Bone marrow (tissue), 2 donors: ENCODE measurements at places on chromosomes 2 and 18.

DNA sequence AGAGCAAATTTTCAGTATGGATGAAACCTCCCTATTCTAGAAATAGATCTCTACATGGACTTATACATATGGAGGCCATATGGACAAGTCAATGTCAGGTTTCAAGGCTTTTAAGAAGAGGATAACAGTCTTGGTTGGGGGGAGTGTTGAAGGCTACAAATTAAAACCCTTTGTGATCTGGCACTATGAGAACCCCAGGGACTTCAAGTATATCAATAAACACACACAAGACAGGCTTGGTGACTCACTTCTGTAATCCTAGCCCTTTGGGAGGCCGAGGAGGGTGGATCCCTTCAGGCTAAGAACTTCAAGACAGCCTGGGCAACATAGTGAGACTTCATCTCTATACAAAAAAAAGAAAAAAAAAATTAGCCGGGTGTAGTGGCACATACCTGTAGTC lies 127.2 kb upstream of the SP5 start:
- DNase-seq: no peak

- no peak for DNase-seq
Observed at GRCh38 chr2:205679410-205680009, 2.8 kb upstream of the NRP2 start.

DNA sequence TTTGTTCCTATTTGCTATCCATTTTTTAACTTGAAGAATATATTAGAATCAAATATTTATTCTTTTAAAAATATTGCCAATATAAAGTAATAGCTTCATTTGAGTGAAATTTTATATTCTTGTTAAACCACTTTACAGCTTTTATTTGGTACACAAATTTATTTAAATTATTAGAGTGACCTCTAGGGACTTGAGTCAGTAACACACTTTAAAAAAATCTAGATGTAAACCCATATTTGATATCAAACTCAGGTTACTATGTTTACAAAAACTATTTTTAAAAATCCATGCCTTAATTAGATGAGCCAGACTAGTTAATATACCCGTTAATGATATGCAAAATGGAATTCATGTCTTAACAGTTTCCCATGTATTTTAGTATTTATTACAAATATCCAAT lies 134.6 kb downstream of the MAP4K4 start:
- DNase-seq: no peak

DNA sequence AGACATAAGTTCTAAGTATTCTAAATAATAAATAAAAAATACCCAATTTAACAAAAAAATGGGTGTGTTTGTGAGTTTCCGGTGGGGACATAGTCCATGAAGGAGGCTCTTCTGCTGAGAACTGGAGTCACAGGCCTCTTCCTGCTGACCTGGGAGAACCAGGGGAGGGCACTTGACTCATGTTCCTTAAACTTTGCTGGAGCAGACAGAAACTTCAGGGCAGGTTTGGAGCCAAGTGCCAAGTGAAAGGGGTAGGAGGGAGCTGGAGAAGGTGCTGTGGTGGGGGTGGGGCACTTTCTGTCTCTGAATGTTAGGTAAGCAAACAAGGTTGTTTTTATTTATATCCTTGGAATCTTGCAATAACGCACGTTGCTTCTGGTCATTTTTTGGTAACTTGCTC lies 78.8 kb upstream of the TTN start:
- no peak for DNase-seq

DNA sequence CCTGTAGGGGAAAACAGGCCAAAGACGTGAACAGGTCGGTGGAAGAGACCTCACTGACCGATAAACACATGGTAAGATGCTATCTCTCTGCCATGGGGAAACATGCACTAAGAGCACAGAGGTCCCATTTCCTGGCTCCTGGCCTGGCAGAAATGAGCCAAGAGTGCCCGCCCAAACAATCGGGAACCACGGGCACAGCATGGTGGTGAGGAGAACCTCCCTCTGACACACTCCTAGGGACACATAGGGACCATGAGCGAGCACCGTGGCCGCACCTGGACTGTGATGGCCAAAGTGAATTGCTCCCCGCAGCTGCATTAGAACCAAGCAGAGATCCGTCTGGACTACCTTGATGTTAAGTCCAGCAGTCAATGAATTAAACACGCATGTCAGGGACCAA lies 11.1 kb downstream of the HS6ST1 start:
- no peak for DNase-seq

GRCh38 chr2:188893972-188894371 lies 80.2 kb upstream of the COL3A1 start:
- no peak for DNase-seq

DNA sequence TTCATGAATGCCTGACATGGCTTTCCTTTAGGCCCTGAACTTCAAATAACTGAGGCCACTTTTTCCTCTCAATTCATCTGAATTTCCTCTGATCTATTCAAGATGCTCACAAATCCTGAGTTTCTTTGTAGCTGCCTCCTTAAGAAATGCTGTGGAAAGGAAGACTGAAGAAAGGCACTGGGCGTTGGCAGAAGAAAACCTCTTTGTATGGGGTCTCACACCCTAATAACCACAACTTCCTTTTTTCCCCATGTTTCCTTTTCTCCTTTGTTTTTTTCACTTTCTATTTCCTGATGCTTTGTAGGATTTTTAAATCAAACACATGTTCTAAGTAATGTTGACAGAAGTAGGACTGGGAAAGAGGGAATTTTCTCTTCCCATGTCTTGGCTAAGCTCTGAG lies 447.4 kb downstream of the CMPK2 start:
- DNase-seq: no peak

GRCh38 chr2:216535454-216535995 lies 36.9 kb downstream of the RPL37A start:
- no peak for DNase-seq

- DNase-seq: no peak
Observed at GRCh38 chr2:212906620-212907019, 244.8 kb downstream of the IKZF2 start.

- no peak for DNase-seq
Observed at GRCh38 chr2:160261732-160262131, 61.7 kb upstream of the ITGB6 start.

- DNase-seq: no peak
Observed at GRCh38 chr2:141630407-141630930, 500.3 kb downstream of the LRP1B start.

DNA sequence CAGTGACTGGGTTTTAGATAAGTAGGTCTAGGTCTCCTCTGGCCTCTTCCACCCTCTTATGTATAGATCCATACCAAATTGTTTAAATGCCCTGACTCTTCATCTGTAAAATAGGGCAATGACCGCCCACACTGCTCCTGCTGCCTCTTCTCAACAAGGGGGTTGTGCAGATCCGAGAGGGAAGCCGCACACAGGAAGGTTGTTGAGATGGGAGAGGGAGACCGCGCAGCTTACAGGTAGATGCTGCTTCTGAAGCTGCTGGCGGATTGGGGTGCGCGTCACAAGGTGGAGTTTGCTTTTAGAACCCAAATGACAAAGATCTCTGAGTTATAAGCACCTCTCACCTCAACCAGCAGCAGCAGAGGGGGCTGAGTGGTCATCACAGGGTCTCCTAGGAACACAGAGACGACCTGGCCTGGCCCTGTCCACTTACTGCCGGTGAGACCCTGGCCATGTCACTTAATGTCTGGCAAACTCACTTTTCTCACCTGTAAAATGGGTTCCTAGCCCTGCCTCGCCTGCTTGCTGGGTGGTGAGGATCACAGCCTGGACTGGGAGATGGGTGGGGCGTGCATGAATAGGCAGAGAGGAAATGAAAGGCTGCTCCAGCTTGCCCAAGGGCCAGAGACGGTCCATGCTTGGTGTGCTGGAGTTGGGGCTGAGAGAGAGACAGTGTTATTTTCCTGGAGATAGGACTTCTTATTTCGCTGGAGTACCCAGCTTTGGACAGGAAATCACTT lies 251.3 kb downstream of the EIPR1 start:
- no peak for DNase-seq

DNA sequence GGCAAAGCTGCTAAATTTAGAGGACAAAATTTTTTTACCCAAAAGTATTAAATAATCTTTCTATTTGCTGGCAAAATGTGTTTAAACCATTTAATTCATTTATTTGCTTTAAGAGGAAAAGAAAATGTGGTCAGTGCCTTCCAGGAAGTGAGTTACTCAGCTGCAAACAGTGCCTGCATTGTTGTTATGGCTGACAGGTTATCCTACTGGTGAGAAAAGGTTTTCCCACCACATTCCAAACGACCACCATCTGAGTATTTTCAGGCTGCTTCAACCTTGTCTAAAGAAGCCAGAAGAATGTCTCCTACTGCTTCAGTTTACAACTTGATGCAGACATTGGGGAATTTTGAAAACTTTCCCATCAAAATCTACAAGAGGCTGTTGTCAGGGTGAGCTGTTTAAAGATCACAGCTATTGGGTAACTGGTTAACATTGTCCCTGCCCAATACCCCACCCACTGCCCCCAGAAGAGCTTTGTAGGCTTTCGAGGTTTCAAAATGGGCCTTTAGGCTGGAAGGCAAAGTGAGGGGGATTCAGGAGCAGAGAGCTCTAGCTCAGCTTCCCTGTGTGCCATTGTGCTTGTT lies 461.3 kb upstream of the FANCL start:
- no peak for DNase-seq

- DNase-seq: no peak
Observed at GRCh38 chr2:72674982-72675915, 150.6 kb downstream of the EXOC6B start.

DNA sequence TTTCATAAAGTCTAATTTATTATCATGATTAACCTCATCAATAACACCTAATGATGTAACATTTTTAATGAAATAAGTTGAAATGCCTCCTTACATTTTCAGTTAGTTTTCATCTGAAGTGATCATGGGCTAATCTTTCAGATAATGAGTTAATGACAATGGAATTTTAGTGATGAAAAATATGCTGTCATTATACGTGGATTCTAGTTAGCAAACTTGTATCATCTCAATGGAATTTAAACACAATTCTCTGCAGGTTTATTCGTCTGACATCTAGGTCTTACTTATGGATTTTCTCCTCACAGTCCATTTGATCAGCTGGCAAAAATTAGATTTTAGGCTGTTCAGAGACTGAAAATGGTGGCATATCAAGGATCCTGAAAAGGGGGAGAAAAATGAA lies 885.0 kb downstream of the SLC4A3 start:
- DNase-seq: no peak

DNA sequence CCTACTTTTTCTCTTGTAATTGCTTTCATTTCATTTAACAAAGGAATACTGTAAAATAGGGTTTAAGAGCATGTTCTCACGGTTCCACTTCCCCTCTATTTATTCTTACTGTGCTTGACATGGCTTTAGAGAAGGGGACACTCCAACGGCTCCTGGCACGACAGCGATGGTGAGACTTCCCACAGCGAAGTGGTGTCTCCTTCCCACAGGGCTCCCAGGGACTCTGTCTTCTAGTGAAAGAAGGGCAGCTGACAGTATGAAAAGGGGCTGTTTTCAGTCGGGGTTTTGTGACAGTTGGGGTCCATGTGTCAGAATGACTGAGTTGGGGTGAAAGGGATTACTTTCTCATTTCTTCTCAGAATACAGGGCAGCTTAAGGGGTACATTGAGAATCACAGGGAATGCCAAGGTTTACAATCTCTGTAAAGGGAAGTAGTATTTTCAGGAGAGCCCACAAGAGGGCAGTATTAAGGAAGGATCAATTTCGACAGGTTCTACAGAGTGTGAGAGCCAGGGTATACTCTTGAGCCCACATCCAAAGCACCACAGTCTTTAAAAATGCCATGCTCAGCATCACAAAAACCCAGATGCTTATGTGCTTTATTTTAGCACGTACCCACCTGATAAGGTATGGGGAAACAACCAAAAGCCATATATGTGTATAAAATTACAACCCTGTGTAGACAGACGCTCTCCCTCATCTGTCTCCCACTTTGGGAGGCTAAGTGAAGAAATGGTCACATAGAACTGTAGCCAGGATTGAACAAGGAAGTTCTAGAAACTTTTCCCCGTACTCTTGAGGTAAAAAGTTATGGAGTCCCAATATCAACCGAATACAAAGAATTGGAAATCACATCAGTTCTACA lies 31.3 kb upstream of the RAPGEF4 start:
- no peak for DNase-seq

- DNase-seq: no peak
Observed at GRCh38 chr2:2590841-2591541, 259.9 kb upstream of the MYT1L start.

GRCh38 chr18:46080156-46080555 lies 8.1 kb upstream of the PSTPIP2 start:
- no peak for DNase-seq

GRCh38 chr18:59272891-59273758 lies at the start of gene RAX:
Gene RAX, minus strand, starts transcription at chr18:59273454. Its CDS starts 248 bp downstream, at chr18:59273206.
- no peak for DNase-seq

- DNase-seq: no peak
Observed at GRCh38 chr18:57539702-57540101, 46.8 kb downstream of the FECH start.

DNA sequence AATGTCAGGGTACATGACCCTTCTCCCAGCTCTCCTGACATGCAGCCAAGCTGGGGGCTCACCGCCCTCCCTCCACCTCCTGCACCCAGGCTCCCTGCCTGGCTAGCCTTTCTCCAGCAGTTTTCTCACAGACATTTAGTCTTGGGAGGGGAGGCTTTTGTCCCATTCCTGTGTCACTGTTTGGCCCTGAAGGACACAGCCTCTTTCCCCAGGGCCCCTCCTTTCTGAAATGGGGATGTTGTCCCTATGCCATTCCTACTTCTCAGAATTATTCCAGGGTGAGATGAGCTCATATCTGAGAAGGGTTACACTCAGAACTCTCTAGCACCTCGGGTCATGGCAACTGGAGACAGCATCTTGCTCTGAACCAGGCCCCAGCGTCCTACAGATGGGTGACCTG lies 47.3 kb upstream of the MRPL33 start:
- DNase-seq: no peak

- no peak for DNase-seq
Observed at GRCh38 chr18:29181151-29181901, 1004.4 kb upstream of the CDH2 start.

DNA sequence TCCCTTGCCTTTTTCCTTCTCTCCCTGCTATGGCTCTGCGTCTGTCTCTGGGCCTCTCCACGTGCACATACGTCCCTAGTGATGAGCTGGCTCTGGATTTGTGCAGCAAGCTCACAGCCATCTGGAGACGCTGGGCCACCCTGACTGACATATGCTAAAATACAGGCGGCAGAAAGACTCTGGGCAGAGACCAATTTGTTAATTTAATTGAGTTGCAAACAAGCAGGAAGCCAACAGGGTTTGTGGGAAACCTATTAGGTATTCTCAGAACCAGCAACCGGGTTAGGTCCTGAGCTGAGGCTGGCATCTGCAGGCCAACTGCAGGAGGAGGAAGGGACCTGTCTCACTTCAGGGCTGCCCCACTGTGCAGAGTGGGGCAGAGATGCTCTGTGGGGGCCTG lies 53.5 kb upstream of the SMAD2 start:
- DNase-seq: no peak

DNA sequence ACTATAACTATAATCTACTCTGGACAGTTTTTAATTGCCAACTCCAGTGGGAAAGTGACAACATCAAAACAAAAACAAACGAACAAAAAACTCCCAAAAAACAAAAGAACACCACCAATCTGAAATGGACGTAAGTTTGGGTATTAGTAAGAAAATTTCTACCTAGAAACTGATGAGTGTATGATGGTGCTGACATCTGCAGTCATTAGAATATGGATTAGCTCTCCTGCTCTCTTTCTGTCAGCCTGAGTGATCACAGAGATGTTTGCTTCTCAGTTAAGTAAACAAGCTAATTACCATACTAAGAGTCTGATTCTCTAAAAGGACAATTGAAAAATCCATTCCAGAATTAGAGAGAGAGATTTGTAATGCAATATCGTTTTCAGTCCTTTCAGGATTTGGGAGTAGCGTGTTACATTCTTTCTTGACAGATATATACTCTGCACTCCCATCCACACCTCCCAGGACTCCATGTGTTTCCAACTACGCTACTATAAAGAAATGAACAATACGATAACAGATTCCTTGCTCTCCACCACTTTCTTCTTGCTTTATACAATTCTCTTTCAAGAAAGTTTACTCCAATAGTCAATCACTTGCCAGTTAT lies 1347.4 kb upstream of the PIK3C3 start:
- no peak for DNase-seq
